Activated T-helper 1 cell treated with anti-CD3 and anti-CD28 coated beads, Interleukin-12 subunit alpha, Interleukin-12 subunit beta, Interleukin-2, Interleukin-4 antibody, amounts not matched to agents 30 ng/mL and 10 ng/mL and 1 ng/mL, durations not matched to agents 14 hours and 24 hours and 36 hours (primary cell): ENCODE measurements at places on chromosomes 16 and 17. TPM values are rescaled to one million over a fixed set of nuclear protein-coding genes. Genes with fewer than 3 reads are reported as not detected.

DNA sequence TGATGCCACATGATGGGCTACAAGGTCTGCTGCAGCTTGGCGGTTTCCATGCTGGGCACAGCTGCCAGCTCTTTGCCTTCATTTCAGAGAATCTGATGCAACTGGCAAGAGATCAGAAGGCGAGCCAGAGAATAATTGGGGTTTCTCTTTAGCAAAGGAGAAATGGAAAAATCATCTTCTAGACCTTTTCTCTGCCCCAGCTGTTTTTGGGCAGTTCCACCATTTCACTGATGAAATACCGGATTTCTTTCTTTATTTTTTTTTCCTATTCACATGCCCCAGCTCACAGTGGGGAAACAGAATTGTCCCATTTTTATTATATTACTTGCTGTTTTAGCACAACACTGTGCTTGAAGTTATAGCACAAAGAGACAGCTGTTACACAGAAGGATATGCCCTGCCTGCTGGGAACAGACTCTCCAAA is 439.3 kb upstream of the GOT2 start:
- H3K27me3 ChIP-seq: no peaks in the 10 kb centered on the region
- DNase-seq: no peak
- H3K36me3 ChIP-seq: no peaks in the 10 kb centered on the region
- H3K4me1 ChIP-seq: no peaks in the 10 kb centered on the region

DNA sequence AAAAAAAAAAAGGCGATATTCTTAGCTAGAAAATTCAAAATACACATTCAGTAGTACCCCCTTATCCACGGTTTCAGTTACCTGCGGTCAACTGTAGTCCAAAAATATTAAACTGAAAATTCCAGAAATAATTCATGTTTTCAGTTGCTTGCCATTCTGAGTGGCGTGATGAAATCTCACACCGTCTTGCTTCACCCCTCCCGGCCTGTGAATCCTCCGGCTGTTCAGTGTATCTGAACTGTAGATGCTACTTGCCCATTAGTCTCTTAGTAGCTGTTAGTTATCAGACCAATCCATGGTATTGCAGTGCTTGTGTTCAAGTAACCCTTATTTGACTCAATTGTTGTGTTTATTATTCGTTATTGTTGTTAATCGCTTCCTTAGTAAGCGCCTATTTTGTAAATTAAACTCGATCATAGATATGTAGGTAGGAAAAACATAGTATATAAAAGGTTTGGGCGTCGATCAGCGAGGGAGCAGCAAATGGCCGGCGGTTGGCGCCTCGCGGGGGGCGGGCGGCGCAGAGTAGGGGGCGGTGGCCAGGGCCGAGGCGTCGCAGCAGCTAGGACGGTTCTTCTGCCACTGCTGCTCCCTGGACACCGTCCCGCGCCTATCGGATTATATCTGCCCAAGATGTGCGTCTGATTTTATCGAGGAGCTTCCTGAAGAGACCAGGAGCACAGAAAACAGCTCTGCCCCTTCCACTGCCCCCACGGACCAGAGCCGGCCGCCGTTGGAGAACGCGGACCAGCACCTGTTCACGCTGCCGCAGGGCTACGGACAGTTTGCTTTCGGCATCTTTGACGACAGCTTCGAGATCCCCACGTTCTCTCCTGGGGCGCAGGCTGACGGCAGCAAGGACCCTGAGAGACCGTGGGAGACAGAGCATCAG is 39.8 kb upstream of the AKAP1 start:
- DNase-seq: no peak
- H3K4me1 ChIP-seq: peaks cover 25% of the 10 kb centered on the region
- H3K4me3 ChIP-seq: peak overlapping the region; percentile 39

DNA sequence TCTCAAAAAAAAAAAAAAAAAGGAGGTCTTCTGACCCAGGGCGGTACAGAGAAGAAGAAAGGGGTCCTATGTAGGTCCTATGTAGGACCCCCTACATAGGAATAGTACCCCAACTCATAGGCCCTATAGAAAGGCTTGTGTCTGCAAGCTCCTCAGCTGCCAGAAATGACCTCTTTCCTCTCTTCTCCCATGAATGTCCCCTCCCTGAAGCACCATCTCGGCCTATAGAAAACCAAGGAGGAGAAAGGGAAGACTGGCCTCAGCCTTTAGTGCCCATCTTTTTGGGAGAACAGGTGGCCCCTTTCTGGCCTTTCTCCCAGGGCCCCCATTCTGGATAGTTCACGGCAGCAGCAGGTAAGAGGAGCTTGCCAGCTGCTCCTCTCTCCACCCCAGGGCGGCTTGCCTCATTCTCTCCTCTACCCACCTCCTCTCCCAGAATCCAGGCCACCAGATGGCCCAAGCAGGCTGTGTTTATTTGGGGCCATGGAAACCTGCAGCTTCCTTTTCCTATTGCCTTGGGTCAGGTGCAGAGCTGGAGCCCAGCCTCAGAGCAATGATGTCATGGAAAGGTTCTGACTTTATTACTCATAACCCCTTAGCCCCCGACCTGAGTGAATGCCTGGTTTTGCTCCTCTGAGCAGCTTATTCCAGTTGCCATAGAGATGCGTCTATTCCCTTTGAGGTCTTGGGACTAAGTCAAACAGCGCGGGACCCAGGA is 1.6 kb upstream of the MRPL58 start:
- peaks cover 17% of the 10 kb centered on the region for H3K4me1 ChIP-seq
- H3K27ac ChIP-seq: peak overlapping the region; percentile 27
- H3K27me3 ChIP-seq: no peaks in the 10 kb centered on the region
- H3K36me3 ChIP-seq: peaks cover 13% of the 10 kb centered on the region
- no peak for DNase-seq

- peaks cover 34% of the 10 kb centered on the region for H3K4me1 ChIP-seq
- peaks cover 56% of the 10 kb centered on the region for H3K36me3 ChIP-seq
- H3K27ac ChIP-seq: no peak overlapping the region
- DNase-seq: no peak
Observed at GRCh38 chr16:16005721-16006120, 56.3 kb downstream of the ABCC1 start.

DNA sequence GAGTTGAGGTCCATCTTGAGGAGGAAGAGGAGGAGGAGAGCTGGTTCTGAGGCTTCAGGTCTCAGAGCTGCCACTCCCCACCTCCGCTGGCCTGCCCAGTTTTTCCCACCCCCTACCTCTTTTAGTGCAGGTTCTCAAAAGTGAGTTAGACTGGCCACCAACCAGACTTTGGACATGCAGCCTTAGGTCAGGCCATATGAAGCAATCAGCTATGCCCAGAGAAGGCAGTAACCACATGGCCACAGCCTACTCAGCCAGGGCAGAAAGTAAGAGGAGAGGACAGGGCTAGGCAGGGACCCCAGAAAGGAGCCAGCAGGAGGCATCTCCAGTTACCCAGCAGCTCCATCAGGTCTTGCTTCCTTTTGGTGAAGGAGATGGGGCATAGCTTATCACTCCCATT is 9.0 kb downstream of the MYO15A start:
- no peak overlapping the region for H3K27ac ChIP-seq
- no peak overlapping the region for H3K4me3 ChIP-seq
- H3K27me3 ChIP-seq: peaks cover 2% of the 10 kb centered on the region
- H3K36me3 ChIP-seq: no peaks in the 10 kb centered on the region
- no peak for DNase-seq
- H3K4me1 ChIP-seq: no peaks in the 10 kb centered on the region

- peaks cover 13% of the 10 kb centered on the region for H3K4me1 ChIP-seq
- no peaks in the 10 kb centered on the region for H3K27me3 ChIP-seq
- no peak overlapping the region for H3K27ac ChIP-seq
Observed at GRCh38 chr17:20241855-20242254, 225.5 kb downstream of the LGALS9B start.

GRCh38 chr16:21116148-21116693 is 34.4 kb downstream of the DNAH3 start:
- DNase-seq: no peak
- no peaks in the 10 kb centered on the region for H3K27me3 ChIP-seq
- H3K36me3 ChIP-seq: peaks cover 2% of the 10 kb centered on the region
- peaks cover 5% of the 10 kb centered on the region for H3K4me1 ChIP-seq
- peak overlapping the region; percentile 71 for H3K4me3 ChIP-seq

The NKD1 gene
- total RNA-seq: 1.1 and 1.4 TPM in 2 replicates

The TMEM92 gene
- 0.21 and 0.47 TPM in 2 replicates for total RNA-seq

The UTS2R gene
- total RNA-seq: 0.20 TPM in 1 of 2 replicates, not detected in the other

The HCRT gene
- total RNA-seq: not detected in 2 replicates

The TBC1D26 gene
- 0.05 TPM in 1 of 2 replicates, not detected in the other for total RNA-seq
